ENCODE measurements at places on chromosomes 7 and 10. TPM values are rescaled to one million over a fixed set of nuclear protein-coding genes. Genes with fewer than 3 reads are reported as not detected.
A peak's percentile ranks its signal among the peaks of the same experiment; 100 is the strongest.

The CYP3A7 gene
- not detected for total RNA-seq

DNA sequence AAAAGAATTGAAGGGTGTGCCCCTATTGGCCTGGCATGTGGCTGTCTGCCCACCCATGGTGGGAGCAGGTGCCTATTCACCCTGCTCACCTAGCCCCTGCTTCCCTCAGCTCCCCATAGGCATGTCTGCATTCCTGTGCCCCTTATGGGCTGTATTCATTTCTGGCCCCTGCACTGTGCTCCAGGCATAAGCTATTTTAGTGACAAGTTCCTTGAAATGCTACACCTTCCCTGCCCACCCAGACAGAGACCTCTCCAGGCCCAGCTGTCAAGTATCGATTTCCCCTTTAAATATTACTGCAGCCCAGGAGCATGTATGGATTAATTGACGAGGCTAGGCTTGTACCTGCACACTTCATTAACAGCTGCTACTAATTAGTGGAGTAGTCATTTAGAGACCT is 235.4 kb downstream of the RPS24 start:
- DNase-seq = no peak

GRCh38 chr10:9605231-9605630 is 1412.4 kb upstream of the CELF2 start:
- no peak for DNase-seq

DNA sequence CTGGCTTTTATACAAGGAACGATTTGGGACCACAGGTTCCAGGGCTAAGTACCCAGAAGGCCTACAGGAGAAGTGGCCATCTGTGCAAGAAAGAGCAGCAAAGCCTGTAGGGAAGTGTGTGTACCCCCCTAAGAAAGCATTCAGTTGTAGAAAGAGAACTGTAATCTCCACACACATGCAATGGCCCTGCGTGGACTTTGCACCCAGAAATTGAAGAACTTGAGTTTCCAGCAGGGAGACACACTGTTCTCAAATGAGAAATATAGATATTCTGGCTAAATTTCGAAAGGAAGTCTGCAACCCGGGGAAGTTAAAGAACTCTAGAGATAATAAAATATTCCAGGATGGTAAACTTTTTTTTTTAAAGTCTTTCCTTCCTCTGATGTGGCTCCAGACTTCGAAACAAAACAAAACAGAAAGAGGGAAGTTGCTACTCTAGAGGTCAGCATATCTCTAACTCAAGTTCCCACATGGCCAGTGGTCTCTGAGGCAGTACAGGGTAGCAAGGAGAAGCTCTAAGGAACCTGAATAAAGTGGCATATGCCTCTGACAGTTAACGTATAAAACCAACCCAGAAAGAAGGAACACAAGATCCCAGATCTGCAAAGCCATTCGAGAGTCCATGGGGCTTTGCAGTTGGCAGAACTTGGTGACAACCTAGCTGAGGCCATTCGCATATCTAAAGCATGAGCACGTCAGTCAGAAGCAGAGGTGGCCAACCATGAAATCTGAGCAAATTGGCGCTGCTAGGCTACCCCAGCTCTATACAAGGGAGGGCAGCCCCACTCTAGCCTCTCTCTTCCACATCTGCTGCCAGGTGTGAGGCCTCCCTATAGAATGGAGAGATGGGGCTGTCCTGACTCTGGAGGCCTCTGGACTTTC is 56.6 kb downstream of the ELMO1 start:
- DNase-seq = no peak

DNA sequence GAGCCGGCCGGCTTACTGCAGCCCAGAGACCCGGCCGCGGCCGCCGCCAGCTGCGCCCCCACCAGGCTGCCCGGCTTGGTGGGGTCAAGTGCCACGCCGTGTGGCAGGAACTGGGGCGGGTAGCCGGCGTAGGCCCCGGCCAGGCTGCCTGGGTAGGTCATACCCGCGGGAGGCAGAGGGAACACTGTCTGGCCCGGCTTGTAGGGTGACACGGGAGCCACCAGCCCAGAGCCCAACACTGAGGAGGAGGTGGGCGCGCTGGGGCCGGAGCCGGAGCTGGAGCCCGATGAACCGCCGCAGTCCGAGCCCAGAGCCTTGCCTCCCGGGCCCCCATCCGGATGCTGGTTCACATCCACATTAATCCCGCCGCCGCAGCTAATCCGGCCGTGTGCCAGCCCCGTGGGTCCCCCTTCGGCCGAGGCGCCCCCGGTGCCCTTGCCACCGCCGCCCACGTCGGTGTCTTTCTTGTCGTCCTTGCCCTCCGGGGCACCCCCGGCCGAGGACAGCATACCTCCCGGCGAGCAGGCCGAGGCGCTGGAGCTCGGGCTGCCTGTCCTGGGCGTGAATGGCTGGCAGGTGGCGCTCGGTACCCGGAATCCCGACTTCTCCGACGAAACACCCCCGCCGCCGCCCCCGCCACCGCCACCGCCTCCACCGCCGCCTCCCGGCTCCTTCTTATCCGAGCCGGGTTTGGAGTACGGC is 2.0 kb downstream of the ZNF503 start:
- DNase-seq = peak; percentile 67

DNA sequence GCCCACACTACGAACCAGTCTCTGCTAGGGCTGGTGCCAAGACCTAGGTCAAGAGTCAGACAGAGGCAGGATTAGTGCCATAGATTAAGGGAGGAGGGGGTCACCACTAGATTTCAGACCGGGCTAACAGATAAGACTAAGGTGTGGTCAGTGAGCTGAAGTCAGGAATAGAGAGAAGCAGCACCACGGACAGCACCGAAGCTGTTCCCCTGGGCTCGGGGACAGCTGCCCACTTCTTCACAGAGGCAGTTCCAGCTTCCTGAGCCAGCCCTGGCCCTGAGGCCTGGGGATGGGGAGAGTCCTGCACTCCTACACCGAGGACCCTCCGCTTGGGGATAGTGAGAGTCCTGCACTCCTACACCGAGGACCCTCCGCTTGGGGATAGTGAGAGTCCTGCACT is 11.2 kb upstream of the JAKMIP3 start:
- DNase-seq = no peak

All from activated T-cell treated with anti-CD3 and anti-CD28 coated beads, Interleukin-2, amount 50 U/mL, for 72 hours (primary cell).